ENCODE measurements at places on chromosomes 3 and 15.

GRCh38 chr15:59276225-59277178 lies 69.9 kb downstream of the LDHAL6B start:
- no peak for DNase-seq

DNA sequence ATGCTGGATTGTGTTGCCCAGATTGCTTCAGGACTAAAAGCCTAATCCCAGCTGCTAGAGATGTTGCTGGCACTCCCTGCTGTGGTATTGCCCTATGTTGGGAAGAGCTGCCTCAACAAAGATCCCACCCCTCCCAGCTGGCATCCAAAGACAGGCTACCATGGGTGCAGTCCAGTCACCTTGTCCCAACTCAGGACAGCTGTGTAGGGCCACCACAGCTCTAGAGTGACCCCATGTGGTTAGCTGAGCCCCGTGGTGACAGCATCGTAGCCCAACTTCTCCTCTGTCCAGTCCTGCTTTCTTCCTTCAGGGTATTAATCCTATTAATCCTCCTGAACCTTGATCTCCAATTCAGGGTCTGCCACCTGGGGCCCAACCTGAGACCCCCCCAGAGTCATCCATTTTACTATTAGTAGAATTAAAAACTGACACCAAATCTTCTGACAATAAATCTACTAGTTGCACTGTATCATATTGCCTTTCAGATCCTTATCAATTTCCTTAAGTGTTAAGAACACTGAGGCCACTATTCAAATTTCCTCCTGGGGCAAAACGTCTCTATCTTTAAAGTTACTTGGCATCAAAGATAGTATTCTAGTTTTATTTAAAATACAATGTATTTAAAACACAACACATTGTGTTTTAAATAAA lies 83.5 kb downstream of the AQP9 start:
- DNase-seq: no peak

GRCh38 chr15:45790325-45790943 lies 155.6 kb downstream of the SQOR start:
- no peak for DNase-seq

- no peak for DNase-seq
These were observed 127.9 kb downstream of the MYRIP start for GRCh38 chr3:39937315-39937714.

GRCh38 chr15:77495838-77496596 lies 75.3 kb downstream of the HMG20A start:
- no peak for DNase-seq

GRCh38 chr15:35123743-35124142 lies 38.6 kb upstream of the NANOGP8 start:
- no peak for DNase-seq

Measured in stimulated activated CD8-positive, alpha-beta memory T cell treated with anti-CD3 and anti-CD28 coated beads, Interleukin-4, amount 100 ng/mL, for 4 hours (primary cell).